ENCODE measurements at places on chromosomes 12 and 14.

DNA sequence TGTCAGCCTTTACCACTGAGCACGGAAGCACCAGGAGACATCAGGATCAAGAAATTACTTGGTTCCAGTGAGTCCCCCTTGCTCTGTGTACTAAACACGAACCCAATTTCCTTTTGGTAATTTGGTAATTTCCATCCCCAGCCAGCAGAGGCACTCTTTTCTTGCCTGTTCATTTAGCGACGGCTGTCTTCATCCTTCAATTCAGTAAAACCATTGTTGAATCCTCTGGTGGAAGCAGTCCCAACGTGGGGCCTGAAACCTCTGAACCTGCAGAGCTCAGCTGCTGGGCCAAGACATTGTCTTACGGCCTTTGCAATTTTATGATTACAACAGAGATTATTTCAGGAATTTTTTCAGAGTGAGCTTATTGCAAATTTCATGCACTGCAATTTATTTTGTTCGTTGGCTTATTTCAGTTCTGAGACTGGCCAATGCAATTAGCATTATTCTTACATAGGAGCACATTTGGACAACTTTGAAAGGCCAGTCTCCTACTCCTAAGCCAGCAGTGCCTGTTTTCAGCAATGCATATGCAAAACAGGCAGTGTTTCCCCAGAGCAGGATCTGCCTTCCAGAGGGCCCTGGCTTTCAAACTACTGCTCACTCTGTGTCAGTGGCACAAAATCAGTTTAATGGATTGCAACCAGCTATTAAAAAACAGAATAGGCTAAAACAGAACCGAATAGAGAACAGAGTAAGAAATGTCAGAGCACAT is 372.9 kb upstream of the TMEM132C start:
- no peak for DNase-seq

- no peak for DNase-seq
Observed at GRCh38 chr14:81980601-81981306, 447.1 kb upstream of the SEL1L start.

GRCh38 chr14:38999949-39000348 is 103.1 kb downstream of the SEC23A start:
- no peak for DNase-seq

DNA sequence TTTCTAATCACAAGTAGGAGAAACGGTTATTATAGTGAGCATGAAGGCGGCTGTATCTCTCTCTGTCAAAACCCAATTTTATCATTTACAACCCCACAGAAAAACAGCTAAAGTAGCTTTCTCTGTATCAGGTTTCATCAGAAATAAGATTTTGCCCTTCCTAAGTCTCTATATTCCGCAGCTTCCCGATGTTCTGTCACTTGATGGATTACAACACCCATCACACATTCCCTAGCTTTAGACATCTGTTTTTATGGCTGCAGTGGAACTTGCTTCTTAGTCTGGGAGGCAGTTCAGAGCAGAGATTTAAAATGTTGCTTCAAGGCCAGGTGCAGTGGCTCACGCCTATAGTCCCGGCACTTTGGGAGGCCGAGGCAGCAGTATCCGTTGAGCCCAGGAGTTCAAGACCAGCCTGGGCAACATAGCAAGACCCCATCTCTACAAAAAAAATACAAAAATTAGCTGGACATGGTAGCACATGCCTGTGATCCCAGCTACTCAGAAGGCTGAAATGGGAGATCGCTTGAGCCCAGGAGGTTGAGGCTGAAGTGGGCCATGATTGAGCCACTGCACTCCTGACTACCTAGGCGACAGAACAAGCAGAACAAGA is 27.6 kb upstream of the FOXN3 start:
- no peak for DNase-seq

DNA sequence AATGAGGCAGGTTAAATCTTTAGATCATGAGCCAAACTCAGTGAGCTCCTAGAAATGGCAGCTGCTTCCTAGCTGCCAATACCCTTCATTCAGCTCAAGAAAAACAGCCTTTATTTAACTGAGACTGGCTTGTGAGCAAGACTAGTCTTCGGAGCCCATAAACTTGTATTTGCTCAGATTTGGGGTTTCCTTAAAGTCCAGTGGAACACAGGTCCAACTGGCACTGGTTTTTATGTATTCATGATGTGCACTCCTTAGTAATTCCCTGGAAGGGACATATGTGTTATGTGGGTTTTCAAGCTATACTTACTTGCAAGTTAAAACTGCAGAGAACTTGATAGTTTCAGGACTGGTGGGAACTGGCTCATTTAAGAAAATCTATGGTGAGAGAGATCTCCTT is 380.1 kb upstream of the TMEM132C start:
- DNase-seq = no peak

DNA sequence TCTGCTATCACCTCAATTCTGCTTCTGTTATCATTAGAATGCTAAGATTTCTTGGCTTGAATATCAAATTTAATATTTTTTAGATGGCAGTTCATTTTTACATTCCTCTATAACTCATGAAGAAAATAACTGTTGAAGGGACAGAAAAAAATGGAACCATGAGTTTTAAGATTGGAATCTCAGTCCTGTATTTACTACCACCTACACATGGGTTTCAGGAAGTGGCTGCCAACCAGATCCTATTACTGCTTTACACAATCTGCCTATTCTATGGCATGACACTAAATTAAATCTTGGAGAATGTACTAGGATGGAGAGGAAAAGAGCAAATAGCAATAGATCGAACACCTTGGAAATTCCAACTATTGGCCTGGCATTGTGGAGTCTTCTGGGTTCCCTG is 140.8 kb downstream of the DUSP6 start:
- no peak for DNase-seq

GRCh38 chr14:102063109-102063807 is 23.6 kb downstream of the HSP90AA1 start:
- peak; percentile 91 for DNase-seq

DNA sequence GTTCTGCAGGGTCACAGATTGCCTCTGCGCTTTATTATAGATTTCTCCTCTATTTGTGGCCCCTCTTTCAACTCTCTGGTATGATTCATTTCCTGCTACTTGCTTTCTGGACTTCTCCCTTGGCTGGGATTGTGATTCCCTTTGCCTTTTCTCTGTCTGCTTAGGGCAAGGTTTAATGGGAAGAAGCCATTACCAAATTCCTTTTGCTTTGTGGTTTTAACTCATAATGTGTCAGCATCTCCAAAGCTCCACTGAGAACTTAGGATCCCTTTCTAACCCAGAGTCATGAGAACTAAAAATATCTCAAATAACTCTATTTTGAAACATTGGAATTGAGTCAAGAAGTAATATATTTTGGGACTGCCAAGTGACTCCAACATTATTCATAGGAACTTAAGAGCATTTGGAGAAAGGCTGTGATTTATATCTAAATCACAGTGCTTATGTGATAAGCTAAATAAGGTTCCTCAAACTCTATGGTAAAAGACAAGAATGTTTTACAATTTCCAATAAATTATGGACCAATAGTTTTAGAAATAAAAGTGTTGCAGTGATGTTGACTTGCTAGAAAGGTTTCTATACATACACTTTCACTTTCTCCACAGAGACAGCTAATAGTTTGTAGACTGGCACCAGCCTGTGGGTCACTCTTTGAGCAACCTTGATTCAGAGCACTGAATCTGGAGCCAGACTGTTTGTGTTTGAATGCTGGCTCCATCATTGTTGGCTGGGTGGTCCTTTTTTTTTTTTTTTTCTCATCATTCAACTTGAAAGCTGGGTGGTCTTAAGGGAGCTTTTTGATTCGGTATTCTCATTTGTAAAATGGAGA is 93.9 kb downstream of the DACT1 start:
- DNase-seq = no peak

DNA sequence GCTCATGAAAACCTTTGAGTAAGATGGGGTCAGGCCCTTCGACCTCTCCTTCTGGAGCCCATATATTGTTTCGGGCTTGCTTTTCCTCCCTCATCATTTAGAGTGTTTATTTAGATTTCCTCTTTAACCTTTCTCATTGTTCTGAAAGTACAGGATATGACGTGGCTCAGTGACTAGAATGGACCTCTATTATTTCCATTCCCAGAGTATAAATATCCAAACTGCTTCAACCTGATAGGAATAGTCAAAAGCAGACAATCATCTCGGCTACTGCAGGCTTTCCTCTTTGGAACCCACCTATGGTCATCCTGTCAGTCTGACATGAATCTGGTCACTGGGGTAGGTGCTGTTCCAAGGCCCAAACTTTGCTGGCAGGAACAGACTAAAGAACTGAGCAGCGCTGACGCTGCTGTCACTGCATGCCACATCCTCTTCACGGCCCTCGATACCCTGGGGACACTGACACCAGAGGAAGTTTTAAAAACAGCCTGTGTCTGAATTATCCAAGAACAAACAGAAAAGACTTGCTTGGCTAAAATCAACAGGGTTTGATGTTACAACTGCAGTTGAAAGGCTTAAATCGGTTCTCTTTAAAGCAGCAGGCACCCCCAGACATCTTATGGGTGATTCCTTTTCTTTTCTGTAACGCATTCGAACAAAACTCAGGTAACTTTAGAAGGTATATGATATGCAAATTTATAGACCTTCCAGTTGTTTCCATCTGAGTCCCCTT is 5.0 kb upstream of the DDX47 start:
- DNase-seq = no peak

Measured in sciatic nerve (tissue), 2 donors.